ENCODE measurements at places on chromosomes 11 and 22.

DNA sequence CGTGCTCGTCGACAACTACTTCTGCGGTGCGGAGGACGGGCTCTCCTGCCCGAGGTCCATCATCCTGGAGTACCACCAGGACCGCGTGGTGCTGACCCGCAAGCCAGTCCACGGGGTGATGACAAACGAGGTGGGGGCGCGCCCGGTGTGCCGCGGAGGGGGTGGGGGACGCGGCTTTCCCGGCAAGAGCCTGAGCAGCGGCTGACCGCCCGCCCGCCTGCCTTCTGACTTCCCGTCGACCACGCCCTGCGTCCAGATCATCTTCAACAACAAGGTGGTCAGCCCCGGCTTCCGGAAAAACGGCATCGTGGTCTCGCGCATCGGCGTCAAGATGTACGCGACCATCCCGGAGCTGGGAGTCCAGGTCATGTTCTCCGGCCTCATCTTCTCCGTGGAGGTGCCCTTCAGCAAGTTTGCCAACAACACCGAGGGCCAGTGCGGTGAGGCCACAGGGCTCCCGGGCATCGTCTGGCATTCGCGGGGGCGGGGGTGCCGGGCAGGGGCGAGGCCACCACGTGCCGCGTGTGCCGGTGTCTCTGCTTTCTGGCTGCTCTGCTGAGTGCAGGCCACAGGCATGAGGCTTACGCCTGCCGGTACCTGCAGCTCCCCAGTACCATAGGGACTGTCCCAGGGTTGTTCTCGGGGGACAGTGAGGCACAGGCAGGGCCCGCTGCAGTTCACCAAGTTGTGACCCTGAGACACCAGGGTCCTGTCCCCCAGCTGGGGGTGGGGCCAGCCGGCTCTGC is 28.5 kb upstream of the MUC5B start:
- no peak for DNase-seq

DNA sequence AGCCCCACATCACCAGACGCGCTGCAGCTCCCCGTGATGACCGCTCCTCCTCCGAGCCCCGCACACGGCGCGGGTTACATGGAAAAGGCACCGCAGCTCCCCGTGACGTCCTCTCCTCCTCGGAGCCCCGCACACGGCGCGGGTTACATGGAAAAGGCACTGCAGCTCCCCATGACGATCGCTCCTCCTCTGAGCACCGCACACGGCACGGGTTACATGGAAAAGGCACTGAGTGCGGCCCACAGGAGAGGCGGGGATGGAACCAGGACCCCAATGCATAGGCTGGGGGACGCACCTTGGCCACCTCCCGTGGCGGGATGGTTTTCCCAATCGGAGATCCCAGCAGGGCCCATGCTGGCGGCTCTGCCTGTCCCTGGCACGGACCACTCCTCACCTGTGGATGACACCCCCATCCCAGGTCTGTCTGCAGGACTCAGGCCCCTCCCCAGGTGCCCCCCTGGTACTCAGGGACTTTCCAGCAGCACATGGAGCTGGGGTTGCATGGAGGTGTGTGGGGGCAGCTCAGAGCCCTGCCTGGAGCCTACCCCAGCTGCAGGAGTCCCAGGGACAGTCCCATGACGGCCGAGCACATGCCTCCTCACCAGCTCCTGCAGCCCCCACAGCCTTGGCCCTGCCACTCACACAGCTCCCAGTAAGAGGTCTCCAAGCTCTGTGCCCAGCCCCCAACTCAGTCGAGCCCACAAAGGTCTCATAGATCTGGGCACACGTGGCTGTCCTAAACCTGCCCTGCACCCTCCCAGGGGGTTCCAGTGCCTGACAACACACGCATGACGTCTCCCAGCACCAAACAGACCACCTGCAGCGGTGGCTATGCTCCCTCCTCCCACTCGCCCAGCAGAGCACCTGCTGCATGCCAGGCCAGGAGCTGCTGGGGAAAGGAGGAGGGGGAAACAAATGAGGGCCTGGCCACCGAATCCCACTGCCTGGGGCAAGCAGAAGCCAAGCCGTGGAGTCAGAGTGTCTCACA is 166.6 kb downstream of the BRD1 start:
- peak; percentile 3 for DNase-seq

DNA sequence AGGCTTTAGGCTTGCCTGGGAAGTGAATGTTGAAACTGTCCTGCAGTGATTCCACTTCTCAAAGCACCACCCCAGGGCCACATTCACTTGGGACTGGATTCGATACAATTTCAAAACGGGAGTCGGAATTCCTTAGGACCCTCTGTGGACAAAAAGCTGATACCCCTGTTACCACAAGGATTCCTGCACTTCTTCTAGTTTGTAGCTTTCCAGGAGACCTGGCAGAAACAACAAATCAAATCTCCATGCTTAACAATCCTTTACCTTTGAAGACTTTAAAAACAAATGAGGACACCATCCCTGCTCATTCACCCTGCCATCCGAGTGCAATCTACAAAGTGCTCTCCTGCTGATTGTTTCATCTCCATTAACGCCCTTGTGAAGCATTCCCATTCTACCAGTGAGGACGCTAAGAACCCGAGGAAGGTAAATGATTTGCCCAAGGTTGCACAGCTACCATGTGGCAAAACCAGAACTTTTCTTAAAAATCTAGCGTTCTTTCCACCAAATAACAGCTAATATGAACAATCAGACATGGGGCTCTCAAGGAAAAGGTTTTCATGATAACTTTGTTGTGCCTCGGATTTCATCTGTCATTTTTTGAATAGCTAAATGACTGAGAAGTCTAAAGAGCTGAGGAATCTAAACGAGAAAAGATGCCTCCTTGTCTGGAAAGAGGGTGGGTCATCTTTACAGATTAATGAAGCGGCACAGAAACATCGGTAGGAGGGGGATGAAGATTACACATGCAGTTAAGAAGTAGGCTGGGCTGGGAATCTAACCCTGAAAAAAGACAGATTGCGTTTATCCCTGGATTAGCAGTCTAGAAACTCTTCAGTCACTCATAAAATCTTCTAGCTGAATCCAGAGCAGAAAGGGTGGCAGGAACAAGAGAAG is 720 bp upstream of the MPZL2 start:
- no peak for DNase-seq

DNA sequence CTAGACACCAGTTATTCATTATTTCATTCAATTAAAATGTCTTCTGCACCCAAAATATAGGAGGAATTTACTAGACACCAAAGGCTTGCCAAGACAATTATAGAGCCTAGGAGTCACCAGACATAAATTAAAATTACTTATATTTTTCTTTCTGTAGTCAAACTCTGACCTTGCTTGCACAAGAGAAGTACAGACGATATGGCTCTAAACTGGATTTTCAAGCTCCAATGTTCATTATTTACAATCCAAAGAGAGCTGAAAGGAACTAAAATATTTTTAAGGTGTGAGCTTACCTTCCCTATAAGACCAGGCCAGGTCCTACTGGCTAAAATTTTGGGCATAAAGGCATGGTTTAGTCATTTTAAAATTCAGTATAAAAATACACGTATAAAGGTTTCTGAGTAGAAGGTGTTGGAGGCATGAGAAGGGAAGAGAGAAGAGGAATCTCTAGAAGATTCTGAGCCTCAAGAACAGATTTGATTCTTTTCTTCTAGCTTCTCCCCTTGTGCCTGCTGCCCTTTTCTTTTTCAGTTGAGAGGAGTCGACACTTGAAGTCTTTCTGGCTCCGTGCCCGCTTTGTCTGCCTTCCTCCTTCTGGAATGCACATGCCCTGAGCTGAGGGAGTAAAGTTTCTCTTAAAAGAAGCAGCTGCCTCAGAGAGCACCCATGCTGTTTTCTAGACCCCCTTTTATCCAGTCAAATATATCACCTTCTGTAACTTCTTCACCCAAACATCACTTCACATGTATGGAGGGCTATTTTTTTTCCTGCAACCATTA is 13.5 kb downstream of the C11orf97 start:
- no peak for DNase-seq

DNA sequence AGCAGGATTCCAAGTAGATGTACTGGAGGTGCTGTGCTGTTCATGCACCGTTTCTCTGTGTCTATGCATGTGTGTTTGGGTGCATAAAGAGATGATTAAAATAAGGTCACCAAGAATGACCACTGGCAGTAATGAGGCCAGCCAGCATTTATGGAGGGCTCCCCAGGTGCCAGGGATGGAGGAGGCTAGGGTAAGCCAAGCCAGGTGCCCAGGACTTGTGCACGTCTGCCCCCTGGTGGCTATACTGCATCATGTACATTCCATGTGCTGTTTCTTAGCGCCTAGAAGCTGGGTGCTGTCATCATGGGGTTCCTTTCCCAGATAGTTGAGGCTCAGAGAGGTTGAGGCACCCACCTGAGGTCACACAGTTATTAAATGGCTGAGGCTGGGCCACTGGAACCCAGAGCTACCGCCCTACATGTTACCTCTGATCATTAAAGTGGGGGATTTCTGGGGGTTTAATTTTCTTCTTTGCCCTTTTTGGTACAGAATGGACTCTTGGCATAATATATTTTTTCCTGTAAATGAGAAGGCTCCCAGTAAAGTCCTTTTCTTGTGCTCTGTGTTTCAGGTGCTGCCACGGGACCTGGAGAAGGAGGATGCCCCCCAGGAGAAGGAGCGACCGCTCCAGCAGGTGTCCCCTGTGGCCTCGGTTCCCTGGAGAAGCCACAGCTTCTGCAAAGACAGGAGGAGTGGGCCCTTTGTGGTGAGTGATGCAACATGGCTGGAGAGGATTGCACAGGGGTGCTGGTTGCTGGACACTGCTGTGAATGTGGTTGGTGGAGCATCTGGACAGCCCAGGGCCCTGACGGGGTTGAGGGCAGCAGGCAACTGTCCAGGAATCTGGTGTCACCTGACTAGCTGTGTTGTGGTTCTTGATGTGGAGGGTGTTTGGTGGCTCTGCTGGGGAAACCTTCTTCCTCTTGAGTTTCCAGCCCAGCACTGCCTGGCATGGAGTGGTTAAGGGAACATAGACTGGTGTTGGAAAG is 96.4 kb downstream of the KIAA1671 start:
- DNase-seq, result peak; percentile 58

DNA sequence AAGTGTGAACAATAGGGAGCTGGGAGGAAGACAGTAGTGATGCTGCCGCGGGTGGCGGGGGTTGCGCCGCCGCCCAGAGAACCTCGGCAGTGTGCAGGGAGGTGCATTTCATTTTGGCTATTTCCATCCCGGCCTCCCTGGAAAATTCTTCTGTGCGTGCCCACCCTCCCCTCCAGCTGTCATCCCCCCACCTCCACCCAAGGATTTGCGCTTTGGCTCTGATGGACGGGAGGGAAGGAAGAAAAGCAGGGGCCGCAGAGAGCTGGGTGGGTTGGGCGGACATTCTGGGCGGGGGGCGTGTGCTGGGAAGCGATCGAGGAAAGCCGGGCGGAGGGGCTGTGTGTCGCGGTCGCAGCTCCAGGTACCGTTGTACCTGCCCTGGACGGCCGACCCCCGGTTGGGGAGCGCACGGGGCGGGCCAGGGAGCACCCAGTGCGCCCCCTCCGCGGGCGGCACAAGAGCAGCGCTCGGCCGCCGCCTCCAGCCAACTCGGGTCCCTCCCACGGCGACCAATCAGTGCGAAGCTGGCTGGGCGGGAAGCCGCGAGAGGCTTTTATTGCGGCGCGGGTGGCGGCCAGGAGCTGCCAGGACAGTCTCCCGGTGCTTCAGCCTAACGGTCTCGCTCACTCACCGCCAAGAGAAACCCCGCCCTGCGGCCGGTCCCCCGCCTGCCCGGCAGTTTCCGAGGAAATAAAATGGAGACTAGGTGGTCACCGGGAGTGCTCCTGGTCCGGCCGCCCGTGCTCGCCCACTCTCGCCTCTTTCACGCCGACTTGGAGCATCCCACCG is 1.6 kb downstream of the NCAM1 start:
- DNase-seq, result no peak

GRCh38 chr11:62536301-62536957 is 10.2 kb downstream of the AHNAK start:
- no peak for DNase-seq

- peak; percentile 63 for DNase-seq
Measured at GRCh38 chr11:117950993-117951961, 22.1 kb upstream of the TMPRSS13 start.

GRCh38 chr22:23828800-23829680 is 9.8 kb downstream of the DERL3 start:
- DNase-seq, result no peak

DNA sequence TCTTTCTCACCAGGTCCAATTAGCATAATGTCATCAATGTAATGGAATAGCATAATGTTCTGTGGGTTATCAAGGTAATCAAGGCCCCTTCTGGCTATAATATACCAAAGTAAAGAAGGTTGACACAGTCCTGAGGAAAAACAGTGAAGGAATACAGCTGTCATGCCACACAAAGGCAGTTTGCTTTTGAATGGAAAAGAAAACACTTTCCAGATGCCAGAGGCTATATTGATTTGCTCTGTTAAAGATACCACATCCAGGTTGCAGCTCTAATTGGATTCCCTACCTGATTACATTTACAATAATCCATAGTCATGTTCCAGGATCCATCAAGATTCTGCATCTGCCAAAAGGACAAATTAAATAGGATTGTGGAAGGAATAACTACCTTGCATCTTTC is 22.3 kb upstream of the CLPB start:
- no peak for DNase-seq

DNA sequence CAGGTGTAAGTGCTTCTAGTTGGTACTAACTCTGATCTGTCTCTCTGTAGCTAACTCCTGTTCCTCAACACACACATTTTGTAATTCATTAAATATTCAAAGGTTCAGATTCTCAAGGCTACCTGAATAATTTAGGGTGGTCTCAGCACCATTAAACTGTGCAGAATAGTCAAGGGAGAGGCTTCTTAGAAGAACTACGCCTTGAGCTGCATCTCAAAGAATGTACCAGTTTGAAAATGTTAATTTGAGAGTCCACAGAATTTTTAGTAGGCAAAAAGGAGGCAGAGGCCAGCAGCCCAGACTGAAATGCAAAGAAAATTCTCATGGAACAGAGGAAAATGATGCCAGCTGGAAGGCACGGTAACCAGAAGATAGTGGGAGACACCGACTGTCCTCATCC is 72.2 kb downstream of the GAB2 start:
- DNase-seq, result no peak

GRCh38 chr22:43203471-43203981 is 16.6 kb upstream of the TTLL12 start:
- no peak for DNase-seq

DNA sequence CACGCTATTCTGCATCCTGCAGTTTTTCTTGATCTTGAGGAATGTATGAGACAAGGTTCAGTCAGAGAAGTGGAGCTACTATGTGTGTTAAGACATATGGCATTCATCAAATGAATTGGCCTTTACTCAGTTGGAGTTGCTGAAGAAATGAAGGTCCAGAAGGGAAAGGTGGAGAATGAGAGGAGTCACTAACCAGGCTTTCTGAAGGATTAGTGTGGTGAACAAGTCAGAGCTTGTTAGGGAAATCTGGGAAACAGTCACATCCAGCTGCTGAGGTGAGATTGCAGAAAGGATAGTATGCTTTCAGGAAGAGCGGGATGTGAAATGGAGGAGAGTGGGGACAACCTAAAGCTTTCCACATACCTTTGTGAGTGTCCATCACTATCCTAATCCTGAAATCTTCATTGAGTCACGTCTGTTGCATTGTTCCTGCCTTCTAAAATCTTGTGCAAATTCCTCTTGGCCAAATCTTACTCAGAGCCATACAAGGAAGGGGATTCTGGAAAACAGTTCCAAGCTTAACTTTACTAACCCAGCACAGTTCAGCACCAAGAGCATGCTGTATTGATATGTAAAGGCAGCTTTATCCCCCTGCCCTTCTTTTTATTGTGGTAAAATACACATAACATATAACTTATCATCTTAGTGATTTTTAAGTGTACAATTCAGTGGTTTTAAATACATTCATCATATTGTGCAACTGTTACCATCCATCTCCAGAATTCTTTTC is 11.4 kb upstream of the PITPNB start:
- DNase-seq, result no peak

GRCh38 chr11:104912102-104912501 is 13.8 kb upstream of the CASP12 start:
- DNase-seq, result no peak
